CD4-positive, alpha-beta T cell treated with Interferon gamma for 1 hour (primary cell): ENCODE measurements at places on chromosomes 13 and 19.

- no peak for DNase-seq
Observed at GRCh38 chr19:44794610-44795009, 14.3 kb upstream of the BCAM start.

GRCh38 chr13:49185264-49185663 lies 34.9 kb upstream of the MLNR start:
- DNase-seq = no peak

- no peak for DNase-seq
Observed at GRCh38 chr19:27776020-27776419, 1436.9 kb downstream of the UQCRFS1 start.

DNA sequence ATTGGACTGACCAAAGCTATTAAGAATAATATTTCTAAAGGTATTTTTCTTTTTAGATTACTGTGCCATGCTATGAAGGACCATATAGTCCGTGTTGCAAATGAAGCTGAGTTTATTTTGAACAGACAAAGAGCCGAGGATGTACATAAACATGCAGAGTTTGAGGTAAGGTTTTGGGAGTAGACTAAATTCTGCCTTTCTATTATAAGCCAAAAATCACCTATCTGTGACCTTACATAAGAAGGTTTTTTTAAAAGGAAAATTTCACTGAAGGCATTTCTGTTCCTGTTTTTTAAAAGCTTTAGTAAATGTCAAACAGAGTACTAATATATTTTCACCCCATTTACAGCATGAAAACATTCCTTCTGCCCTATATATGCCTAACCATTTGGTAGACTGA lies 127.4 kb downstream of the MAB21L1 start:
- no peak for DNase-seq

DNA sequence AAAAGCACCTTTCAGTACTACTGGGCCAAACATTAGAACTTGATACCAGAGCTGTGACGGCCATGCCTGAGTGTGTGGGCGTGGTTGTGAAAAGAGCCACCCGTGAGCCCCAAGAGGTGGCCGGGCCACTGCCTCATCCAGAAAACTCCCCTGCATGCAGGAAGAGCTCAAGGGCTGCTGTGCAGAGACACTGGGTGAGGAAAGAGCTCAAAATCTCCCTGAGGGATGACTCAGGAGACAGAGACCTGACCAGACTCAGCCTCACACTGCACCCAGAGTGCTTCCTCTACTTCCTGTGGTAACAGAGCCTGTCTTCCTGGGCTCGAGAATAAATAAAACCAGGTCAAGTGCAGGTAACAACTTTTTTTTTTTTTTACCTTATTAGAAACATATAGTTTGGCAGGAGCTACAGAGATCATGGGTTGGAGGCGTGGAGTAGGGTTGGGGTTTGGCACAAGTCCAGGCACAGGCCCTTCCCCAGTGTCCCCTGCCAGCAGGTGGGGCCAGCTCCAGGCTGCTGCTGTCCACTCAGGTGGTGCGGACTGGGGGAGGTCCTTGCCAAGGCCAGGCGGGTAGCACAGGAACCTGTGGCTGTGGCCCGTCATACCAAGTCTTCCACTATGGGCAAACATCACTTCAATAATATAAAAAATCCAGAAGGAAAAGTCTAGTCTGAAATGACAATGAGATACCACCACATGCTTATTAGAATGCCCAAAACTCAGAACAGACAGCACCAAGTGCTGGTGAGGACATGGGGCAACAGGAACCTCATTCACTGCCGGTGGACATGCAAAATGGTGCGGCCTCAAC lies 25.5 kb downstream of the ELL start:
- peak; percentile 84 for DNase-seq

GRCh38 chr13:44231786-44232516 lies 141.7 kb upstream of the SERP2 start:
- DNase-seq = no peak

GRCh38 chr13:43579321-43579720 lies 207.5 kb downstream of the ENOX1 start:
- DNase-seq = no peak

DNA sequence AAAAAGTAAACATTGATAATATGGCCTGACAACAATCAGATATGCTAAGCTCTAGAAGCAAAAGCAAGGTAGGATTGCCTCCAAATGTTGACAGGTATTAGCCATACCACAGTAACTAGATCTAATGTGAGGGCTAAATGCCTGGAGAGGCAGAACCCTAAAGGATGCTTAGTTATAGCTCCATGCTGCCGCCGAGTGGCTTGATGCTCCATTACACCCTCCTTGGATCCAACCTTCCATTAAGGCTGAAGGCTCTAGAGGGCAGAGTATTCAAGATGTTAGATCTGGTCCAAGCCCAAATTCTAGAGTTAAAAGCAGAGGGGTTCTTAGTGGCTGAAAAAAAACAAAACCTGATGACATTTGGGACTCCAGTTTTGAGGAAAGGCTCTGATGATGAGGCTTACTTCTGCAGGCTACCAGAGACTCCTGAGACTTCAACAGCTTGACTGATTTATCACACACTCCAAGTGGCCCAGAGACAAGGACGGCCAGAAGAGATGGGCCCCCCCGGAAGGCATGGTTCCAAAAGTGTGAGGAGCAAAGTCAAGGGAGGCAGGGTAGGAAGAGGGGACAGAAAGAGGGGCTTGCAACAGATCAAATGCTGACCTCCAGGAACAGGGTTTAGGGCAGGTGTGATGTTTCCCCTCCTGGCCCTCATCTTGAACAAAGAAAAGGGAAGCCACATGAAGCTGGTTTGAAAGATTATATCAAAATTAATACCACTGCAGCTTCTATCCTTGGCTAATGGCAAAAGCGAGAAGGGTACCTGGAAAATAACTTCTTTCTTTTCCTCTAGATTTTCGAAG lies 21.9 kb upstream of the CPB2 start:
- peak; percentile 53 for DNase-seq

DNA sequence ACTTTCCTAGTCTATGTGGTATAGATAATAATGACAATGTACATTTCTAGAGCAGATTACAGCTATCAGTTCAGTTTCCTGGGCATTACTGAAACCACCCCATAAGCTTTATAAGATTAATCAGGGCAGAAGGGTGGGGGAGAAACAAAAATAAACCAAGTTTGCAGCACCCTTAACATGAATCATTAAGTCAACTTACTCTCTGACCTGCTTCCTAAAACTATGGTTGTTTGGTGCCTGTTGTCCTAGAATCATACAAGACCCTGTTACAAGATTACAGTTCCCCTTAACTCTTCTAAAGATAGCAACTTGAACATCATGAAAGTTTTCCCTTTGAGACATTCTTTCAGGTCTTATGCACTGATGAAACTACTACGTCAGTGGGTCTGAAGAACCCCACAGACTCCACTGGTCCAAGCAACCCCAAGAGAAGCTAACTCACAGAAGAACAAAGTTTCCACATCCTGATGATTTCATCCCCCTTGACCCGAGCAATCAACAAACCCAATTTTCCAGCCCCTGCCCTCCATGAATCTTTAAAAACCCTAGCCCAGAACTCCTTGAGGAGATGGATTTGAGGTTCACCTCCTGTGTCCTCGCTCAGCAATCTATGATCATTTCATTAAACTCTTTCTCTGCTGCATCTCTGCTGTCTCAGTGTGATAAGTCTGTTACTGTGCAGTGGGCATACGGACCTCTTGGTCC lies 336.5 kb downstream of the FOXO1 start:
- no peak for DNase-seq

- DNase-seq = no peak
Observed at GRCh38 chr13:49373716-49374115, 70.1 kb downstream of the CAB39L start.

- DNase-seq = no peak
Observed at GRCh38 chr13:76214001-76214400, 577.9 kb downstream of the LMO7 start.

GRCh38 chr13:27966641-27967202 lies 2.4 kb downstream of the CDX2 start:
- DNase-seq = no peak

DNA sequence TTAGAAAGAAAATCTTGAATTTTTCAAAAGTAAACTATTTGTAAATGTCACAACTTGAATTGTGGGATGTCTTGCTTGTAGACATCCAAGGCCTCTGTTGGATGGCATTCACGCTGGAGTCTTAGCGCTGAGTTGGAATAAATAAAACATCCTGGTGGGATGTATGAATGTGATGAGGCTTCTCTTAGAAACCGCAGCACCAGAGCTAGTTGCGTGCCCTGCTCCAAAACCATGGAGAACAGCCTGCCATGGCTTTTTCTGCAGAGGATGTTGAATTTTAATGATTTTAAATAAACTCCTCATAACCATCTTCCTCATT lies 70.4 kb downstream of the DPY19L3 start:
- DNase-seq = no peak

GRCh38 chr19:55488986-55489710 lies 912 bp downstream of the SSC5D start:
- no peak for DNase-seq

GRCh38 chr19:17758515-17758914 lies 7.2 kb downstream of the FCHO1 start:
- no peak for DNase-seq

GRCh38 chr19:44973982-44974735 lies 19.0 kb downstream of the CLPTM1 start:
- DNase-seq = no peak

- DNase-seq = no peak
Observed at GRCh38 chr19:40270362-40271089, 14.6 kb downstream of the AKT2 start.

DNA sequence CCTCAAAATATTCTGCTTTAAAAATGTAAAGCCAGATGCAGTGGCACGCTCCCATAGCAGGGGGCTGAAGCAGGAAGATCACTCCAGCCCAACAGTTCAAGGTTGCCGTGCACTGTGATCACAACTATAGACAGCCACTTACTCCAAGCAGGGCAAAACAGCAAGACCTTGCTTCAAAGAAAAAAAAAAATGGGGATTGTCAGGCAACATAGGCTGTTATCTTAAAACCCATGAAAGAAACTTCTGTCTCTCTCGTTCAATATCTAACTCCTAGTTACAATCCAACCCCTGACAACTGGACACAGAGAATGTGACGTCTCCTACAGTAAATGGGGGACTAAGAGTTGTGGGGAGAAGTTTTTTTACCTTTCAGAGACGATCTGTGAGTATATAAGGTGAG lies 17.4 kb downstream of the ELF1 start:
- no peak for DNase-seq

DNA sequence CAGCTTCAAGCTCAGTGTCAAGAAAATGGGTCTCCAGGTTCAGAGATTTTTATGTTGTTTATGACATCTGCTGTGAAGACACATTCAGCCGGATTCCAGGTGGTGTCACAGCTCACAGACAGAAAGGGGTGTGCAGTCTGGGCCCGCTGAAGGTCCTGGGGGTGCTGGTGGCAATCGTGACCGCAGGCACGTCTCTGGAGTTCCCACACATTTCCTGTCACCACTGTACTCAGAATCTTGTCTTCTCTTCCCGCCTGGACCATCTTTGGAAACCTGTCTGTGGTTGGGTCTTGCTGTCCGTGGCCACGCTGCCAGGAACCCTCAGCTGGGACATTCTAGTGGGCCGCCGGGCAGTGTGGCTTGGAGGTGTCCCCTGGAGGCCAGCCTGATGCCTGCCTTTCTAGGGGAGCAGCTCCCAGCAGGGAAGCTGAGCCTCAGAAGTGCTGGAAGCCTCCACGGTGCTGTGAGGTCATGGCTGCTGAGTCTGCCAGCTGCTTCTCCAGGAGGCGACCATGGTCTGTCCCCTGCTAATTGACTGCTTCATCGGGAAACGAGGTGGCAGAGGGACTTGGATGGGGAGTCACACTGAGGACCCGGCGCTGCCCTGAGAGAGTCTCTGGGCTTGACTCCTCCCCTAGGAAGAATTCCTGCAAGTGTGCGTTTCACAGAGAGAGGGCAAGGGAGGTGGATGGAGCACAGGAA lies 3.7 kb downstream of the TEX29 start:
- DNase-seq = no peak

DNA sequence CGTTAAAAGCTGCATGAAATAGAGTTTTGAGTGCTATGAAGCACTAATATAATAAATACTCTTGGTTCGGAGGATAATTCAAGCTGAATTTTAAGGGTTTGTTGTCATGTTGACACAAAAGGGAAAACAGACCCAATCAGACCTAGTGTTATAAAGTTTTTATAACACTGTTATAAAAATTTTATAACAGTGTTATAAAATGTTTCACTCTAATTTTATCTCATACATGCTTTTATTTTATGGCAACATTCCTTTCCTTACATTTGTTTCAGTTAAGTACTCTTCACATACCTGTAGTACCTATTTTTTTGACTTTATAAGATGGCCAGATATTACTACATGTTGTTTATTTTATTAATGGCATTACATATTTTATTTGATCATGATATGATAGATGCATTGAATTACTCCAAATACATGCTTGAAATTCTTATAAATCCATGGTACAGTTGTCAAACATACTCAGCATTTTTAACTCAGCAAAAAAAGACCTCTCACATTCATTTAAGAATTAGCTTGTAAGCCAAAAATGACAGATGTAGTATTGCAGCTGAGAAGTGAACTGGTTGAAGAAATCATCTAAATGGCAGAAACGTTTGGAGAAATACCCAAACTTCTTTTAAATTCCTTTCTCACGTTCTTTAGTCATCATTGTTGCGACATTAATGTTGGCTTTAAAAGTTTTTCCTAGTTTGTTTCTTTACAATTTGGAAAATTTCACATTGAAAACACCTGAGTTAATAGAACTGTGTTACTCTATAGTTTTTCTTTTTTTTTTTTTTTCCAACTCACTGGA lies 104.5 kb downstream of the PIBF1 start:
- DNase-seq = no peak
